RWPE2 (cell line): ENCODE measurements at places on chromosomes 12 and 14.
A peak's percentile ranks its signal among the peaks of the same experiment; 100 is the strongest.

GRCh38 chr12:46354111-46354801, 18.3 kb downstream of the SLC38A2 start:
- no peak overlapping the region for H3K27ac ChIP-seq
- H3K27me3 ChIP-seq = no peaks in the 10 kb centered on the region
- H3K36me3 ChIP-seq = peaks cover 9% of the 10 kb centered on the region
- DNase-seq = no peak
- no peak overlapping the region for H3K4me3 ChIP-seq

- H3K4me1 ChIP-seq = no peaks in the 10 kb centered on the region
- H3K36me3 ChIP-seq = no peaks in the 10 kb centered on the region
- DNase-seq = no peak
- no peak overlapping the region for H3K4me3 ChIP-seq
- H3K27me3 ChIP-seq = no peaks in the 10 kb centered on the region
Measured at GRCh38 chr14:90355540-90356518, 24.1 kb upstream of the NRDE2 start.

DNA sequence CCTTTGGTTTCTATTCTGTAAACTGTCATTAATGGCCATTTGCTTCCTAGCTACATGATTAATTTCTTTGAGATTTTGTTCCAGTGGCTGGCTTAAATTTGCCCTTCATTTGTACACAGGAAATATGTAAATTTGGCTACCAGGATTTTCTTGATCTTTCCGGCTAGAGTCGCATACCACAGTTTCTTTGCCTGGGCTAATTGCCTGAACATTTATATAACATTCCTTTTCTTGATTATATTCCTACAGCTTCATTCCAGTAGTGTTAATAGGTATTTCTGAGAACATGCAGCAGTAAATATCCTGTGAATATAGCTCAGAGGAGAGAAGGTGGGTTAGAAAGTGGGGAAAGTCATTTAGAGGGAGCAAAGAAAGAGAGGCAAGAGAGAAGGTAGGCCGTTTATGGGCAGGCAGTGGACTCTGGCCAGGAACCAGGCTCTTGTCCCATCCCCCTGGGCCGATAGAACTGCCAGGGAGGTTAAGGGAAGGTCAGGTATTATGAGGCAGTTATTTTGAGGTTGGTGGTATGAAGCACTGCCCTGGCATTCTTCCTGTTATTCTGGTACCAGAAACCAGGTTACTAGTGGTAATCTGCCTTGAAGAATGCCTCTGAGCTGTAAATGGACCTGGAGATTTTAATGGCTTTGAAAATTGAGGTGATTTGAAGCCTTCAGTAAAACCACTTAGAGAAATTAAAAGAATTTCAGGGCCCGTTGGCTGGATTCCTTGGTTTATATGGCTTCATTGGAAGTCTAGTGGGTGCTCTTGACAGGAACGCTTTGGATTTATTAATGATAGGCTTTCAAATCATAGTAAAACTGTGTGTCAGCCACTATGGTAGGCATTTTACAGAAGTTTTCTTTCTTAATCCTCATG, 4.4 kb downstream of the RNF10 start:
- peaks cover 48% of the 10 kb centered on the region for H3K36me3 ChIP-seq
- H3K4me3 ChIP-seq = no peak overlapping the region
- H3K27ac ChIP-seq = peak overlapping the region; percentile 59
- DNase-seq = no peak
- peaks cover 36% of the 10 kb centered on the region for H3K4me1 ChIP-seq
- no peaks in the 10 kb centered on the region for H3K27me3 ChIP-seq

DNA sequence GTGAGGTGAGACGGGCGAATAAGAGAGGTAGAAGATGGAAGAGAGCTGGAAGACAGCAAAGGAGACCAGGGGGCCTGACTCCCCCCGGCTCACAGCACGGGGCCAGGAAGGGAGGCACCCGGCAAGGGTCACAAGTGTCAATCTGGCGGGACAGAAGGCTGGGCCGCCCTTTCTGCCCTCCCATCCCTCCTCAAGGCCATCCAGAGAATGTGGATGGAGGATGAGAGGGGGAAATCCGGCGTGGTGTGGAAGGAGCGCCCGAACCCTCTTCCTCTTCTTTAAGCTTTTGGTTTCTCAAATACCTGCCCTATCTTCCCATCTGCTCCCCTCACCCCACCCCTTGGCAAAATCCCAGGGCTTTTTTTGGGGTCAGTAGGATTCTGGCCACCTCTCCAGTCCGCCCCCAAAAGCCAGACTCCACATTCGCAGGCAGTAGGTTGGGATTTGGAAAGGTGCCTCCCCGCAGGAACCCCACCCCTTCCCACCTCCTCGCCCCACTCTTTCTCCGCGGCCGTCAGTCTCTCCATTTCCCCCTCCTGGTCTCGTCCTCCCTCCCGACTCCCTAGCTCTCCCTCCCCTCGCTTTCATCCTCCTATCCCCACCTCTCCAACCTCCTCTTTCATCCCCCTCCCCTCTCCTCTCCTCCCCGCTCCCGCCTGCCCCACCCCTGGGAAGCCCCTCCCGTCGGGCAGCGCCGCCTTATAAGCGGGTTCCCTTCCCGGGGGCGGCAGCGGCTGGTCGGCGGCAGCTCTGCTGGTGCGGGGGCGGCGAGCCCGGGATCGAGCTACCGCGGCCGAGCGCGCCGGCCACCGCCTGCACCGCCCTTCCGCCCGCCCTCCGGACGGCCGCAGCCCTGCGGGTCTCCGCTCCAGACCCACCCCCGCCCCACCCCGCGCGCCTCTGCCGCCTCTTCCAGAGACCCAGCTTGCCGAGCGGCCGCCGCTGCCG, at the start of gene PTMS:
TSS of gene PTMS (plus strand) at position 730 of the 948 bp plus-strand sequence. CDS start 343 bp downstream, outside the sequence.
- H3K27me3 ChIP-seq = no peaks in the 10 kb centered on the region
- peak; percentile 93 for DNase-seq
- peaks cover 9% of the 10 kb centered on the region; the same call in 1 of the 2 replicates for H3K36me3 ChIP-seq
- peak within 1 kb of the TSS; percentile 86 for H3K27ac ChIP-seq
- H3K4me1 ChIP-seq = peaks cover 22% of the 10 kb centered on the region
- H3K4me3 ChIP-seq = peak within 1 kb of the TSS; percentile 95

- no peak overlapping the region for H3K27ac ChIP-seq
- H3K36me3 ChIP-seq = no peaks in the 10 kb centered on the region
- no peak for DNase-seq
- no peaks in the 10 kb centered on the region for H3K4me1 ChIP-seq
- no peak overlapping the region for H3K4me3 ChIP-seq
Measured at GRCh38 chr12:126507231-126507630, 1442.0 kb downstream of the AACS start.

DNA sequence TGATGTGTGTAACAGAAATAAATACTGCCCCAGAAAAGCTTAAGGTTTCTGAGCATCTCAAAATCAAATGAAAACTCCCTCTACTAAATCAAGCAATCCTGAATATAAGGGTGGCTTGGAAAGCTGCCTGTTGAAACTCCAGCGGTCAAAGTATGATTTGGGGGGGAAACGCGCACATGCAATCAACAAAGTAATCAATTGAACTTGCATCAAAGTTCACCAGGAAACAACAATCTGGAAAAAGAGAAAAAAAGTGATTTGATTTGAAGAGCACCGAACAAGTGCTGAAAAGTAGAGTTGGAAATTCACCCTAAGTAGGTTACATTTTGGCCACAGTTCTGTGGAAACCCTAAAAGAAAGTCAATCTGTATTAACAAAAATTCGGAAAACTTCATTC, 700 bp downstream of the CNIH1 start:
- DNase-seq = no peak
- peak overlapping the region; percentile 85 for H3K27ac ChIP-seq
- peak overlapping the region; percentile 80 for H3K4me3 ChIP-seq
- H3K27me3 ChIP-seq = no peaks in the 10 kb centered on the region

DNA sequence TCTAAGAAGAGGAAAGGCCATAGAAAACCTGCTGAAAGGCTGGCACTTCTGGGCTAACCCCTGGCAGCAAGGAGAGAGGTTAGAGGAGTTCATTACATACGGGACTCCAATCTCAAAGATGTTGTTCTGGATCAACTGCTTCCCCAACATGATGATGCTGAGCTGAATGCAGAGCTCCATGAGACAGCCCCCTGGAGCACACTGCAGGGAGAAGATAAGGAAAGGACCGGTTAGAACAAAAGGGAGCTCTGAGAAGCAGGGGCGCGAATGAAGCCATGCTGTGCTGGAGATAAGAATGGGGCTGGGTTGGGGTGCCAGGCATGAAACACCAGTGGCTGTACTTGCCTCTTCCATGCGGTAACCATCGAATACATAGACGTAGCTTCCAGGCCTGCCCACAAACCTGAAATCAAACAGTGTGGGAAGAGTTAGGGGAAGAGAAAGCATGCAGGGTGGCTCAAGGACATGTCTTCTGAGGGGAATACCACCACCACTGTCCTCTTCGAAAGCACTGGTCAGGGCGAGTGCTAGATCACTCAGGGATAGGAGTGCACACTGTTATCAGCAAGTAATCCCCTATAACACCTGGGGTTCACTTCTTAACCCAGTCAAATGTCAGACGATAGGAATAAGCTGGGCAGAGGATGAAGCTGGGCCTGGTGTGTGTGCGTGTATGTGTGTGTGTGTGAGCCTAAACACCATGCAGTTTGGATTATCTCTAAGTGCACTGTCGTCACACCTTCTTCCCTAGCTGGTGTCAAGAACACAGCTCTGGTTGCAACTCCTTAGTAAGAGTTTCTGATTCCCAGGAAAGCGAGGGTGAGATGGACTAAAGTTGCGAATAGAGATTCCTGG, 180.9 kb downstream of the NTF3 start:
- no peaks in the 10 kb centered on the region for H3K36me3 ChIP-seq
- H3K27ac ChIP-seq = no peak overlapping the region

DNA sequence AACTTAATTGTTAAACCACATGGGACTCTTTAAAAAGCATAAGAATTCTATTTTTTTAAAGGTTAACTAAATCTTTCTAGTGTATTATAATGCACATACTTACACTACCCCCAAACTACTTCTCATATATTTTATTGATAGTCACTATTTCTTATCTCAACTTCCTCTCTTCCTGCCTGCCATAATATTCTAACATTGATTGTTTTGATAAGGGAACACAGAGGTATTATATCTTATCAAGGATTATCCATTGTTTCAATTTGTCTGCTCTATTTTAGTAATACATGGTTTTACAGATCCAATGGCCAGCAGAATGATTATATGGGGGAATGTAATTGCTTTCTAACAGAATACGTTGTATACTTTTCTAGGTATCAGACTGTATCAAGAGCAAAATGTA, 98.9 kb downstream of the EPS8 start:
- no peaks in the 10 kb centered on the region for H3K27me3 ChIP-seq
- no peaks in the 10 kb centered on the region for H3K36me3 ChIP-seq
- H3K27ac ChIP-seq = no peak overlapping the region
- no peak for DNase-seq
- H3K4me1 ChIP-seq = no peaks in the 10 kb centered on the region

- H3K4me3 ChIP-seq = no peak overlapping the region
- no peak overlapping the region for H3K27ac ChIP-seq
- no peak for DNase-seq
- no peaks in the 10 kb centered on the region for H3K27me3 ChIP-seq
- no peaks in the 10 kb centered on the region for H3K36me3 ChIP-seq
- H3K4me1 ChIP-seq = no peaks in the 10 kb centered on the region
Measured at GRCh38 chr12:72024613-72025012, 86.0 kb downstream of the TPH2 start.

GRCh38 chr14:96303981-96304380, 48.0 kb downstream of the BDKRB1 start:
- H3K36me3 ChIP-seq = peaks cover 67% of the 10 kb centered on the region
- DNase-seq = no peak
- H3K4me3 ChIP-seq = no peak overlapping the region
- H3K27me3 ChIP-seq = no peaks in the 10 kb centered on the region
- H3K27ac ChIP-seq = no peak overlapping the region

GRCh38 chr12:52250048-52250990, 17.3 kb downstream of the KRT7 start:
- H3K4me3 ChIP-seq = no peak overlapping the region
- peaks cover 27% of the 10 kb centered on the region for H3K36me3 ChIP-seq
- peak; percentile 73 for DNase-seq
- peak overlapping the region; percentile 99 for H3K27ac ChIP-seq
- H3K4me1 ChIP-seq = no peaks in the 10 kb centered on the region

- H3K4me3 ChIP-seq = no peak overlapping the region
- H3K4me1 ChIP-seq = peaks cover 15% of the 10 kb centered on the region
- H3K36me3 ChIP-seq = peaks cover 86% of the 10 kb centered on the region
- no peaks in the 10 kb centered on the region for H3K27me3 ChIP-seq
- DNase-seq = no peak
- H3K27ac ChIP-seq = peak overlapping the region; percentile 72
Measured at GRCh38 chr12:95105540-95105939, 32.1 kb upstream of the NR2C1 start.

DNA sequence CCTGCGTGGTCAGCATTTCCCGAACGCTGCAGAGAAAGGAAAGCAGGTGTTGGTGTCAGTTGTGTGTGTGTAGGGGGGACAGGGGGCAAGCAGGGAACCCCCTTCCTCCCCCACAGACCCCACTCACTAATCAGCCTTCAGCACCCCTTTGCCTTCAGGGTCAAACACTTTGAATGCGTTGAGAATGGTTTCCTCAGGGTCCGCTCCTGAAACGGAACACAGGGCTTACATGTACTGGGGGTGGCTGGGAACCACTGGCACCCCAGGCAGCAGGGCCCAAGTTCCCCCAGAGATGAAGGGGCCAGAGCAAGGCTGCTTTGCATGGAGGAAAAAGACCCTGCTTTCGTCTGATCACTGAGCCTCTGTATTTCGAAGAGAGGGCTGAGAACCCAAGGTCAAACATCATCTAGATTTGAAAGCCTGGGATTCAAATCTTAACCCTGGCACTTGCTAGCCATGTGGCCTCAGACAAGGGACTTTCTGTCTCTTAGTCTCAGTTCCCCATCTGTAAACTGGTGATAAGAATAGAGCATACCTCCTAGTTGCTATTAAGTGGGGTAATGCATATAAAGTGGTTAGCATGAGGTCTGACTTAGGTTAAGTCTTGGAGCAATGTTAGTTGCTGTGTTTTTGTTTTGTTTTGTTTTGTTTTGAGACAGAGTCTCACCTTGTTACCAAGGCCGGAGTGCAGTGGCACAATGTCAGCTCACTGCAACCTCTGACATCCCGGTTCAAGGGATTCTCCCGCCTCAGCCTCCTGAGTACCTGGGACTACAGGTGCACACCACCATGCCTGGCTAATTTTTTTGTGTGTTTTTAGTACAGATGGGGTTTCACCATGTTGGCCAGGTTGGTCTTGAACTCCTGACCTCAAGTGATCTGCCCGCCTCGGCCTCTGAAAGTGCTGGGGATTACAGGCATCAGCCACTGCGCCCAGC, 7.0 kb downstream of the MYL2 start:
- H3K36me3 ChIP-seq = no peaks in the 10 kb centered on the region
- H3K27me3 ChIP-seq = no peaks in the 10 kb centered on the region
- DNase-seq = no peak

- no peak overlapping the region for H3K27ac ChIP-seq
- H3K27me3 ChIP-seq = no peaks in the 10 kb centered on the region
- H3K4me3 ChIP-seq = no peak overlapping the region
- no peaks in the 10 kb centered on the region for H3K36me3 ChIP-seq
Measured at GRCh38 chr14:69037790-69038454, 58.8 kb upstream of the ACTN1 start.

- no peaks in the 10 kb centered on the region for H3K27me3 ChIP-seq
- peaks cover 35% of the 10 kb centered on the region for H3K4me1 ChIP-seq
- H3K27ac ChIP-seq = peak overlapping the region; percentile 89
- no peak overlapping the region for H3K4me3 ChIP-seq
Measured at GRCh38 chr14:64680013-64680713, 24.1 kb upstream of the PLEKHG3 start.
